ENCODE measurements at places on chromosomes 11 and 22.

DNA sequence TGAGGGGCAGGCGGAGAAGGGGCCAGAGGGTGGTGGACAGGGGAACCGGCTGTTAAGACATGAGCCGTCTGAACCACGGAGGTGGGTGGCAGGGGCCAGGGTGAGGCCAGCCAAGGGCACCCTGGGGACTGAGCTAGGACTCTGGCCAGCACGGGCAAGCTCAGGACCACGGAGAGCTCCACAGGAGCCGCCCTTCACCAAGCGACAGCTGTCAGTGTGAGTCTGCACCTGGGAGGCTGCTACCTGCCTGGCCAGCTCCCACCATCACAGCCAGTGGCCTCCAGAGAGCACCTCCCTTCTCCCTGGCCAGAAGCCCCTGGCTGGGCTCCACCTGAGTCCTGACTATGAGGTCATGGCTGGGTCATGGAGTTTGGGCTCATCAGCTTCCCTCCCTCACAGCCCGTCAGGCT, 21.6 kb downstream of the MGAT3 start:
- DNase-seq: no peak

- no peak for DNase-seq
These were observed at the start of gene ANKRD13D for GRCh38 chr11:67289226-67289650. Gene ANKRD13D, plus strand, starts transcription at chr11:67289303. Its CDS starts 158 bp downstream, at chr11:67289461.

- DNase-seq: no peak
These were observed 3.7 kb upstream of the COMT start for GRCh38 chr22:19937616-19938473.

GRCh38 chr22:24512043-24512442, 16.9 kb downstream of the UPB1 start:
- DNase-seq: no peak

- DNase-seq: no peak
These were observed 59.7 kb upstream of the SLC35C1 start for GRCh38 chr11:45745065-45745811.

DNA sequence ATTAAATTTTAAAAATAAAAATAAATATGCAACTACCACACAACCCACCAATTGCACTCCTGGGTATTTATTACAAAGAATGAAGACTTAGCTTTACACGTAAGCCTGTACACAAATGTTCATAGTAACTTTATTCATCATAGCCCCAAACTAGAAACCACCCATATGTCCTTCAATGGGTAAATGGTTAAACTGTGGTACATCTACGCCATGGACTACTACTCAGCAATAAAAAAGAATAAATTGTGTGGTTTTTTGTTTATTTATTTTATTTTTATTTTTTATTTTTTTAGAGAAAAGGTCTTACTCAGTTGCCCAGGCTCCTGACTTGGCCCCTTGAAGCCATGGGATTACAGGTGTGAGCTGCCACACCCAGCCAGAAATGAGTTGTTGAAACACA, 14.6 kb downstream of the GAL start:
- DNase-seq: no peak

All from NCI-H524 (cell line).